Activated CD4-positive, alpha-beta T cell treated with anti-CD3 and anti-CD28 coated beads, Interleukin-2, amount 10 ng/mL, durations not matched to agents 7 days and 5 days (primary cell): ENCODE measurements at places on chromosomes 6 and 20. TPM values are rescaled to one million over a fixed set of nuclear protein-coding genes. Genes with fewer than 3 reads are reported as not detected.

- peak; percentile 69 for DNase-seq
These were observed 202.8 kb downstream of the DLL1 start for GRCh38 chr6:170087941-170088581.

GRCh38 chr6:3775386-3775785, 23.9 kb upstream of the PXDC1 start:
- no peak for DNase-seq

- no peak for DNase-seq
These were observed 38.8 kb upstream of the EMILIN3 start for GRCh38 chr20:41405436-41405835.

RSPO4 gene
- total RNA-seq, result not detected

LSM14B gene
- 47.1 TPM for total RNA-seq

DNA sequence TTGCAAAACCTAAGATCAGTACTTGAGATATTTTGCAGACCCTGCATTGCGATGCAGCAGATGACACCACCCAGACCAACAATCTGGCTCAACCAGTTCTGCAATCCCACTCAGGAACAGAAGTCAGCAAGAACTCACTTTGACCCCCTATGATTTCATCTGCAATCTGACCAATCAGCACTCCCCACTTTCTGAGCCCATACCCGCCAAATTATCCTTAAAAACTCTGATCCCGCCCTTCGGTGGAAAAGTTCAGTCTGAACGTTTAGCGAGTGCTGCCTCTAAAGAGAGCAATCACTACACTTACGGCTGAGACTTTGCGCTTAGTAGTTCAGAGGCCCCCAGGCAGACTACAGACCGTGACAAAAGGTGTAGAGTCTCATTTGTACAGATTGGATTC, 17.3 kb upstream of the KIAA1586 start:
- no peak for DNase-seq
